EH (cell line): ENCODE measurements at places on chromosomes 7 and 10.

GRCh38 chr10:62047228-62047892 is 145.9 kb downstream of the ARID5B start:
- DNase-seq = peak; percentile 53

DNA sequence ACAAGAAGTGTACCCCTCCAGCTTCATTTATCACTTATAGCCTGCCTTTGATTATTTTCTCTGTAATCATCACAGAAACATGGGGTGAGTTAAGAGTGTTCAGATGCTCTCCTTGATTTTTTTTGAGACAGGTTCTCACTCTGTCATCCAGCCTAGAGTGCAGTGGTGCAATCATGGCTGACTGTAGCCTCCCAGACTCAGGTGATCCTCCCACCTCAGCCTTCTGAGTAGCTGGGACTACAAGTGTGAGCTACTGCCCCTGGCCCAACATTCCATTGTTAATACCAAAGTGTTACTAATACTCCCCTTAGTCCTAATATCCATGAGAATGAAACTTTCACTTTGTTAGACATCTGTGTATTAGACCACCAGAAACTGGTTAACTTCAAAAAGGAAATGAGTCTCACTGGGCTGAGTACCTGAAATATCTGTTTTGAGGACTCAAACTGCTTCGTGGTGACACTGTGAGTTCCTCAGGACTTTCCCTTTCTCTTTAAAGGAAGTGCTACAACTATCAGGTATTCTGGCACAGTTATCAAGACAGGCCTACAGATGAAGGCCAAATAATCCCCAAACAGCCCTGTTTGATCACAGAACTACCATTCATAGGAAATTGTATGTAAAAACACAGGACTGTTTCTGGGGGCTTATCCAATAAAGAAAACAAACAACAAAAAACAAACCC is 20.5 kb upstream of the CFAP70 start:
- DNase-seq = no peak

- DNase-seq = no peak
These were observed 32.5 kb upstream of the CNTNAP2 start for GRCh38 chr7:146084086-146084485.

DNA sequence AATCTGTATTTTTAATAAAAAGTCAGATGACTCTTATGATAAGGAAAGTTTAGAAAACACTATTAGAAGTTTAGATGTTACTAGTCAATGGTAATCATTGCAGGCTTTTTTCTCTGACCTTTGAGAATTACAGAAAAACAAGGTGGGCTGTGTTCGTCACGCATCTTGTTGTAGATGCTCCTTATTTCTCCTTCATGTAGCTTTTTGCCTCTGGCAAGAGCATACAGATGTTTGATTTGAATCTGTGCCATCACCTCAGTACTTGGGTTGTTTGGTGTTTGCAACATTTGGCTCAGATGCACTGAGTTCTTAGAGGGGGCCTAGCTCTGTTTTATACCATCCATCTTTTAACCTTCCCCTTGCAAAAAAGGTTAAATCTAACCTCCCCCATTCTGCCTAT is 11.5 kb downstream of the TAS2R16 start:
- no peak for DNase-seq

GRCh38 chr7:98674461-98674860 is 57.4 kb downstream of the NPTX2 start:
- no peak for DNase-seq

DNA sequence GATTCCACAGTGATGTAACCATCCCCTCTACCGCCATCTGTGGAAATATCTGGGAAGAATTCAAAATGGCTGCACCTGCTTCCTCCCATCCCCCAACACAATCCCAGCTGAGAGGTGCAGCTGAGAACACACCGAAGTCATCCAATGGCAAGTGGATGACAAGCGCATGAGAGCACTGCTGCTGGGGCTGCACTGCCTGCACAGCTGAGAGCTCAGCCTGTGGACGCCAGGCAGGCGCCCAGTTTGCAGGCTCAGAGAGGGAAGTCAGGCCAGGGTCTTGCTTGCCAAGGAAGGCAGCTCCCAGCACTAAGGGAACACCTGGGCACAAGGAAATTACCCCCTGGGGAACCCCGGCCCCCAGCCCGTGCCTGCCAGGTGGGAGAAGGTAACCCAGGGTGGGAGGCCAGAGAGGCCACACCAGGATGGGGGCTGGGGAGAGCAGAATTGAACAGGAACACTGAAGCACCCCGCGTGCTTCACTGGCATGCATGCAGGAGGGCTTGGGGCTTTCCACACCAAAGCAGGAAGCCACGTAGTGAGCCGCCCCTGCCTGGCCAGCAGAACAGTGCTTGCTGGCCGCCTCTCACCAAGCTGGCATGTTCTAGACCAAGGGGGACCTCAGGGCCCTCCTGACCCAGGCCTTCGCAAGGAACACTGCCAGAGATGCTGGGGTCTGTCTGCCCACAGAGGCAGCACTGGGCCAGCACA is 46.2 kb downstream of the FAM53B start:
- no peak for DNase-seq

DNA sequence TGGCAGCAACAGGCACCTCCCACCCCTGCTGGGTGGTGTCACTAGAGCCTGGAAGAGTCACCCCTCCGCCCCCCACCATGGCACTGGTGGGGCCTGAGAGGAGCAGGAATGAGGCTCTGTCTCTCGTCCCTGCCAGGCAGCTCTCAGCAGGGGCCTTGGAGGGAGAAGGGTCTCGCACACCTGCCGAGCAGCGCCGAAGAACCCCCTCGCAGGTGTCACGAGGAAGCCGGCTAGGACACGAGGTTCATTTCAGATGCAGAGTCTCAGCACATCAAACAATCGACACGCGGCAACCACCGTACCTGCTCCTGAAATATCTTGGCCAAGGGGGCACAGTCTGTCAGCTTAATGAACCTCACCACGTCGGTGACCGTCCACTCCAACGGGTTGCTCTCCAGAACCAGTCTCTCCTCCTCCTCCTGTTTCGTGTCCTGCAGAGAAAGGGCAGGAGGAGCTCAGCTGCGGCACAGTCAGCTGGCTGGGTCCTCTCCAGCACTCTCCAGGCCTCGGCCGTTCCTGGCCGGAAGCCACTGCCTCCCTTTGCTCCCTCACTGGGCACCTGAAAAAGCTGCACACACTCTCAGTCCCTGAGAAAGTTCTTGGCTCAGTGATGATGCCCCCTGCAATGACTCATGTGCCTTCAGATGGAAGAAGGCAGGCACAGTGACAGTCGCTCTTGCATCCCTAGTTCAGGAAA is 240.1 kb downstream of the SFMBT2 start:
- DNase-seq = no peak

- DNase-seq = no peak
These were observed 491.7 kb downstream of the GRM8 start for GRCh38 chr7:126760914-126761577.

- DNase-seq = no peak
These were observed 52.8 kb upstream of the TOMM7 start for GRCh38 chr7:22875470-22875869.
